ENCODE measurements at places on chromosomes 11 and 22.
A peak's percentile ranks its signal among the peaks of the same experiment; 100 is the strongest.

GRCh38 chr11:48307760-48308386 is 1.9 kb downstream of the OR4S1 start:
- DNase-seq: no peak

GRCh38 chr22:46653596-46653995 is 33.4 kb downstream of the GRAMD4 start:
- DNase-seq: no peak

GRCh38 chr22:29334696-29335344 is 19.3 kb upstream of the RASL10A start:
- no peak for DNase-seq

GRCh38 chr11:45173064-45173463 is 26.6 kb downstream of the PRDM11 start:
- no peak for DNase-seq

- no peak for DNase-seq
These were observed 38.3 kb downstream of the TBX1 start for GRCh38 chr22:19798891-19799293.

- DNase-seq: no peak
These were observed 20.4 kb downstream of the WT1 start for GRCh38 chr11:32414925-32415324.

DNA sequence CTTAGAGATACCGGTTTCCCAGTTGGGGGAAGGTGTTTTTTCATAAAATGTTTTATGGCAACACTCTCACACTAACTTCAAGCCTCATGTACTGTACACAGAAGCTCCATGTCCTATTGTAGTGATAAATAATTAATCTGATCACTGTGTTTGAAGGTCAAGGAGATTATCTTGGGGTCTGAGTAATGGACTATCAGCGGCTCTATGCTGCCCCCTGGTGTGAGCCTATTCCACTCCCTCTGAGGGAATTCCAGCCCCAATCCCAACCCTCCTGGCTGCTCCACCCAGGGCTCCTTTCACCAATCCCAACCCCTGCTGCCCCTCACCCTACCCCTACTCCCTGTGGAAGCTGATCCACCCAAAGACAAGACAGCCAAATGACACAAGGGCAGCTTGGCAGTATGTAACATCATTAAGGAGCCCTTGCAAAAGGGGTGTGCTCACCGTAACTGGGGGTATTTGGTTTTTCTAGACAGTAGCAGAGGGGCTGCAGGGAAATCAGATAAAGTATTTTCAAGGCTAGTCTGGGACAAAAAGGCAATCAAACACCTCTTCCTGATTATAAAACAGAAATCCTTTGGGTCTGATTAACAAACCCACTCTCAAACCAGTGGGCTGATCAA is 22.3 kb downstream of the HPS4 start:
- no peak for DNase-seq

DNA sequence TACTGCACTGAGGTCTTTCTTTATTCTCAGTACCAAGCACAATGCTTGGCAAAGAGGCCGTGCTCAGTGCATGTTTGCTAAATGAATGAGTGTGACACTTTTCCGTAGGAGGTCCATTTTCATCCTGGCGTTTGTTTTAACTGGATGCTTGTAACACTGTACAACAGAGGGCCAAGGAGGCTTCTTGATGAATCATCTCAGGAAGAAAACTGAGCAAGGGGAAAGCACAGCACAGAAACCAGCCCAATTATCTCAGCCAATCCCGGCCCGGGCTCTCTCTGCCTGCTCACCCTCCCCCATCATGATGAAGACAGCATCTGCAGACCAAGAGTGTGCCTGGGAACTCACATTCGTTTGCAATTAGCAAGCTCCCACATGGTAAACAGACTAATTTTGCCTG is 570.3 kb downstream of the OPCML start:
- DNase-seq: no peak

- no peak for DNase-seq
These were observed 181.1 kb upstream of the NECTIN1 start for GRCh38 chr11:119910051-119910450.

GRCh38 chr11:76640501-76640900 is 30.0 kb downstream of the LRRC32 start:
- no peak for DNase-seq

DNA sequence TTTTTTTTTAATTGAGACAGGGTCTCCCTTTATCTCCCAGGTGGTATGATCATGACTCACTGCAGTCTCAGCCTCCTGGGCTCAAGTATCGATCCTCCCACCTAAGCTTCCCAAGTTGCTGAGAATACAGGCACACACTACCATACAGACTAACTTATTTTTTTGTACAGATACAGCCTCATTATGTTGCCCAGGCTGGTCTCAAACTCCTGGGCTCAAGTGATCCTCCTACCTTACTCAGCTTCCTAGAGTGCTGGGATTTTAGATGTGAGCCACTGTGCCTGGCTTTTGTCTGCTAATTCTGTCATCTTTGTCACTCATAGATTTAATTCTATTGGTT is 43.5 kb downstream of the CBL start:
- no peak for DNase-seq

DNA sequence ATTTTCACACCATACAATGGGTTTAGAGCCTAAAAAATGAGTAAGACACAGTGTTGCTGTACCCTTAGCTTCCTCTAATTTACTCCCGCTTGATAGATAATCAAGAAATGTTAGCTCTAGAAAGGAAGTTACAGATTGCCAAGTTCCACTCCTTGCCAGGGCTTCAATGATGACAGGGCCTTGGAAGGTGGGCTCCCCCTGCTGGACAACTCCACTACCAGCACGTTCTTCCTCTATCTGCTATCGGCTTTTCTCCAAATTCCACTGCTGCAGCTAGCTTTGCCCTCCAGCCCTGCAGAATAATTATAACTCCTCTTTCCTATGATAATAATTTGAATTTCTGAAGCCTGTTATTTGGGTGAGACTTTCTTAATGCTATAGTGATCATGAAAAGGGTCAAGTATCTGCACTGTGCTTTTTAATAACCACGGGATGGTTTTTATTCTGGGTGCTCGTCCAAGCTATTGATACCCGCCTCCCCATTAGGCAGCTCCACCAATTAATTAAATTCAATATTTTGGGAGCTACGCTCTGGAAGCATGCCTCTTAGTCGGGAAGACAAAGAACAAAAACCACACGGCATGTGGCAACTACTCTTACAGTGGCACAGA is 9.0 kb downstream of the SYN3 start:
- DNase-seq: peak; percentile 58

- no peak for DNase-seq
These were observed 86.6 kb downstream of the YAP1 start for GRCh38 chr11:102196816-102197215.

DNA sequence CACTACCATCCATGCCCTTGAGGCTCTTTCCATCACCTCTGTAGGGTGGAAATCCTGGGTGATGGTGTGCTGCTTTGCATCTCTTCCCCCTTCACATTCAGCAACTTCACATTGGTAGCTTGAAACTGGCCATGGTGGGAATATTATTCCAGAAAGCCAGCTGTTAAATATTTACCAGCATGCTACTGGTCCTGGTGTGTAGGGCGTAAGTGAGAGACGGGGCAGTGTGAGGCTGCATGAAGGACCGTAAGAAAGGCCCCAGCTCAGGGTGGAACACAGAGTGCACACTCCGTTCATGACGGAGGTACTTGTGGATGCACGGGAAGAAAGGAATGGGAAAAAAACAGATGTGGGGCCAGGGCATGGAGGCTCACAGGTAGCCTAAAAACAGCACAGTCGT is 121.3 kb downstream of the PKNOX2 start:
- no peak for DNase-seq

DNA sequence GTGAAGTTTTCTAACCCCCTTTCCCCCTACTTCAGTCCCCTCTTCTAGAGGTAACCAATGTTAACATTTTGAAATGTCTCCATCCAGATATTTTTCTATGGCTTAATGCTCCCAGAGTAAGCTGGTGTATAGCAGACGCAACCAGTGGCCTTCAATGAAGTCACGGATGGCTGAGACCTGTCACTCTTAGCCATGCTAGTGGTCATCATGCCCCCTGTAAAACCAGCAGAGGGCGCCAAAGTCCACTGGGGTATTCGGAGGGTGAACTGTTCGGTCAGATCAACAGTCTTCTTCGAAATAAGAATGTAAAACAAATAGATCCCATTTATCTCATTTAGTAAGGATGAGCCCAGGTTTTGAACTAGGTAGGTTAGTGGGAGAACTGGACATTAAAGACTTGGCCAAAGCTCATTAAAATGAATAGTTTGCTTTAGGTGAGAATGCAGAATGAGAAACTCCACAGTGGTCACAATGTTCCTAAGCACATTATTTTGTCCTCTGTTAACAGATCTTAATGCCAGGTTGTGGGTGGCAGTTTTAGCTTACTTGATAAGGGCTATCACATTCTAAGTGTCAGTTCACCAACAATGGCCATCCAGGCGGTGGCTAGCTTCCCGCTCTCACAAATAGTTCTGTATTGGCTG is 8.6 kb upstream of the MMP8 start:
- DNase-seq: peak; percentile 69

DNA sequence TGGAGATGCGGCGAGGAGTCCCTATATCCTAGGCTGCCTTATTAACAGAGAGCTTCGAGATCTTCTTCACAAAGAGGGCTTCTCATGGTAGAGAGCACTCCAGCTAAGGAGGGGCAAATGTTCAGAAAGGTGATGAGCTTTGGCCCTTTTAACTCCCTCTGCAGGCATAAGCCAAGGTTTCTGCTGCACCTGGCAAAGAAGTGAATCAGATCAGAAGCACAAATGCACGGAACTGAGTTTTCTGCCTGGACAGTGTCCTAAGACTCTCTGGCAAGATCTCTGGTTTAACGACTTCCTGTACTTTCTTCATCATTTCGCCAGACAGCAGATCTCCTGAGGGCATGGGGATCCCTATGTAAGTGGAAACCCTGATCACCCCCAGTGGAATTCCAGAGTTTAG is 37.2 kb downstream of the POU2AF3 start:
- no peak for DNase-seq

DNA sequence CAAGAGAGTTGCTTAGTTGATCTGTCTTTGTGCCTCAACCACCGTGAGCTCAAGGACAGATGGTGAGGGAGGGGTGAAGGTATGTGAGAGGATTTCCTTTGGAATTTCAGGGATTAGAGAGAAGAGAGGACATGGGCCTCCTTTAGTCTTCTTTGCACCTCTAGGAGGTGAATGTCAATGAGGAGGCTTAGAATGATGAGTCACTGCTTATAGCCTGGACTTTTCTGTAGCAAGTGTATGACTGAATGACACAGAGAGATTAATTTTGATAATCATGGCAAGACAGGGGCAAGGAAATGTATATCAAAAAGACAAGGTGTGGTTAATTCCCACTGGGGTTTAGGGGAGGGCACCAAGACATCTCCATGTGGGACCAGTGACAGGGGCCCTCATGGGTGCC is 947.3 kb upstream of the TENM4 start:
- no peak for DNase-seq

DNA sequence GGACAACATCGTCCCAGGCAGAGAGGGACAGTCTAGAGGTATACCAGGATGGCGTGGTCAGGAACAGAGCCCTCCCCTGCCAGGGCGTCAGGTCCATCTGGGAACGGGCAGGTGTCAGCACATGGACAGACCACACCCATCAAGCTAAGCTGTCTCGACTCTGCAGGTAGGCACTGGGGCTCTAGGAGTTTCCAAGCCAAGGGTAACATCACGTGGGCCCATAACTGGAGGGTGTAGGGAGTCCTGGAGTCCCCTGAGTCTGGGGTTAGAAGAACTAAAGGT is 75.4 kb downstream of the PHF21B start:
- no peak for DNase-seq

DNA sequence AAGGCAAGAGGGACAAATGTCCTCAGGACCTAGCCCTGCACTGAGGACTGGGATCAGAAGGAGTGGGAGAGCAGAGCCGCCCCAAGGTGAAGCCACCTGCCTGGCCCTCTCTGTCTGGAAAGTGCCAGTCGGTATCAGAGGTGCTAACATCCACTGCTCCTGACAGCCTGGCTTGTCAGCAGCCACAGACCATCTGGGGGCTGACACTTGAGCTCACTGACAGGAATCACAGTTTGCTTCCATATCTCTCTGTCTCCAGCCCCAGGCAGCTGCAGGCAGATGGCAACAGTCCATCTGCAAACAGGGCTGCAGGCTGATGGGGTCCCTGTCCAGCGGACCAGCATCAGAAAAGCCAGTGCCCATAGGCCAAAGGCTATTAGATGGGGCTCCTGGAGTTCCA is 5.5 kb downstream of the OPCML start:
- DNase-seq: no peak

DNA sequence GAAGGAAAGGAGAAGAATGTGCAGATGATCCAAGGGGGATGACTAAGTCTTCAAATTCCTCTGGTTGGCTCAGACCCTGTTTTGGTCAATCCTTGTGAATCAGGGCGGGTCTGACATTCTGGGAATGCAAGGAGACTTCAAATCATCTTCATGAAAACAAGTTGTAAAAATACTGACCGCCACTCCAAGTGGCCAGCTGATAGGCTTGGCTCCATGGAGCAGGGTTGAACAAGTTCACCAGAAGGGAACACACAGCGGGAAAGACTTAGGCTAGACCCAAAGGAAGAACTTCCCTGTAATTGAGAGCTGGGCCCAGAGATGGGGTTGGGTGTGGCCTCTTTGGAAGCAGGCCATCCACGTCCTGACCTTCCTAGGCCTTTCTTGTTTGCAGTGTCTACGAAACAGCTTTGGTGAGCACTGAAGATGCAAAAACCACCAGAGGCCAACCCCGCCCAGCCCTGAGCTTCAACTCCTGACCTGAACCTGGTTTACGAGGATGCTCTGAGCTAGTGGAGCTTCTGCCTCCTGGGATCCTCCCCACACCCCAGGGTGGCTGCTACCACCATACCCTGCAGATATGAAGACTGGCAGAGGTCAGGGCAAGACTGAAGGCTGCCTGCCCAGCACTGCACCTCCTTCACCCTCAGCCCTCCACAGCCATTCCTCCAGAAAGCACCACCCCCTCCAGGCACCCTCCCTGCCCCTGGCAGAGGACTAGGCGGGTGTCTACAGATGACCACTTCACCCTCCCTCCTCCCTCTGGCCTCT is 26.1 kb downstream of the GDPD5 start:
- no peak for DNase-seq

- no peak for DNase-seq
These were observed 9.6 kb downstream of the PLEKHA7 start for GRCh38 chr11:17004486-17005148.

GRCh38 chr11:5891216-5891800 is 1.7 kb upstream of the OR52E5 start:
- no peak for DNase-seq

All from activated naive CD4-positive, alpha-beta T cell treated with anti-CD3 and anti-CD28 coated beads, Interleukin-2, amount 50 U/mL, for 72 hours (primary cell).